Stimulated activated CD4-positive, alpha-beta T cell treated with anti-CD3 and anti-CD28 coated beads, Interleukin-12 subunit alpha, Interleukin-12 subunit beta, amount 100 ng/mL, for 24 hours (primary cell): ENCODE measurements at places on chromosomes 2 and 18.

DNA sequence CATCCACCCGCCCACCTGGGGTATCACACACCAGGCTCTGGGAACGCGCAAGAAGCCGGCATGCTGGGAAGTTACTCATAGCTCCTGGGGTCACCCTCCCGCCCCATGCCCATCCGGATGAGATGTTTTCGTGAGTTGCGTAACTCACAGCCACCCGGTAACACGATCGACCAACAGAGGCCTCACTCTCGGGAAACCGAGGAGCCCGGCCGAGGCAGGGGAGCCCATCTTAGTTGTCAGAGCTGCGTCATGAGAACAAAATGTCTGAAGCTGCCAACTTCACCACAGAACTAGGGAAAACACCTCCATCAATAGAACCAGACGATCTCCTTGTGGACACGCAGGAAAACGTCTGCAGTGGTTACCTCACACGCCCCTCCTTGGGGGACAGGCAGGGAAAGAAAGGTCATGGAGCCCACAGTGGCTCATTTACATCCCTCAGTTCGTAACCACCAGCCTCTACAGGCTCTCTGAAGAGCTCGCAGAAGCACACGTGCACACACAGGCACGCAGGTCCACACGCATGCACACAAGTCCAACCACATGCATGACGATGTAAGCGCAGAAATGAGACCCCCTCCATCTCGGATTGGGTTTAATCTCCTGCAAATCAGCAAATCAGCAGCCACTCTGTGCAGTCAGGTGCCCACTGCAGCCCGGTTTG is 26.2 kb downstream of the ADI1 start:
- no peak for DNase-seq

GRCh38 chr2:117523267-117523666 is 291.2 kb upstream of the DDX18 start:
- DNase-seq = no peak

DNA sequence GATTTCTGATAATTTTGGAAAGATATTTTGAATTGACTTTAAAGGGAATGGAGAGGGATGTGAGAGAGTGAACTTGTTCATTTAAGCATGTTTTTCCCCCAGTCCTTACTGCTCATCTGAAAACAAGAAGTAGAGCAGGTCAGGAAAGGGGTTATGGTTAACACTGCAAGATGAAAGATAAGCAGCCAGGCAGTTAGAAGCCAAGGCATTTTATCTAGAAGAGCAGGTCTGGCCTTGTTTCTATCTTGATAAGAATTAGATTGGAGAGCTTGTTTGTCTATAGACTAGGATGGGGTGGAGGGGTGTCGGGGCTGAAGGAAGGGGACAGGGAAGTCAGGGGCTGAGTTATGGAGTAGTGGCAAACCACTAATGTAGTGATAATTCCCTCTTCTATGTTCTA is 171.6 kb downstream of the IKZF2 start:
- no peak for DNase-seq

GRCh38 chr18:59665057-59666006 is 31.9 kb downstream of the CCBE1 start:
- DNase-seq = no peak

- no peak for DNase-seq
These were observed 2.9 kb downstream of the NEDD4L start for GRCh38 chr18:58046794-58047555.

DNA sequence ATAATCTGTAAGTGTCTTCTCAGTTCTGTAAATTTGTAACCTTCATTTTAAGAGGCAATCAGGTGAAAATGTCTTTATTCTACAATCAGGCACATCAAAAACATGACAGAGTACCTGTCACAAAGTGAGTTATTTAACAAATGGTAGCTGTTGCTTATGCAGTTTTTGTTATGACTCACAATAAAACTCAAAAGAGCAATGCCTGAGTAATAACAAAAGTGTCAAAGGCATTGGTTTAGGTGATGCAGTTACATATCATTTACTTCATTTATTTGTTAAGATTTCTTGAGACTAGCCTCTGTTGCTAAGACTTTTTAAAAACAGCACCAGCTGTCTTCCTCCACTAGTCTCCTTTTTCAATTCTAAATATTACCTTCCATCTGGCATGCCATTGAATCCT is 177.8 kb downstream of the KIAA1328 start:
- no peak for DNase-seq

- no peak for DNase-seq
These were observed 1.4 kb downstream of the GFPT1 start for GRCh38 chr2:69385443-69386151.

- no peak for DNase-seq
These were observed 26.2 kb downstream of the MMADHC start for GRCh38 chr2:149561309-149561926.

- no peak for DNase-seq
These were observed 34.2 kb downstream of the VWA3B start for GRCh38 chr2:98121149-98121548.

DNA sequence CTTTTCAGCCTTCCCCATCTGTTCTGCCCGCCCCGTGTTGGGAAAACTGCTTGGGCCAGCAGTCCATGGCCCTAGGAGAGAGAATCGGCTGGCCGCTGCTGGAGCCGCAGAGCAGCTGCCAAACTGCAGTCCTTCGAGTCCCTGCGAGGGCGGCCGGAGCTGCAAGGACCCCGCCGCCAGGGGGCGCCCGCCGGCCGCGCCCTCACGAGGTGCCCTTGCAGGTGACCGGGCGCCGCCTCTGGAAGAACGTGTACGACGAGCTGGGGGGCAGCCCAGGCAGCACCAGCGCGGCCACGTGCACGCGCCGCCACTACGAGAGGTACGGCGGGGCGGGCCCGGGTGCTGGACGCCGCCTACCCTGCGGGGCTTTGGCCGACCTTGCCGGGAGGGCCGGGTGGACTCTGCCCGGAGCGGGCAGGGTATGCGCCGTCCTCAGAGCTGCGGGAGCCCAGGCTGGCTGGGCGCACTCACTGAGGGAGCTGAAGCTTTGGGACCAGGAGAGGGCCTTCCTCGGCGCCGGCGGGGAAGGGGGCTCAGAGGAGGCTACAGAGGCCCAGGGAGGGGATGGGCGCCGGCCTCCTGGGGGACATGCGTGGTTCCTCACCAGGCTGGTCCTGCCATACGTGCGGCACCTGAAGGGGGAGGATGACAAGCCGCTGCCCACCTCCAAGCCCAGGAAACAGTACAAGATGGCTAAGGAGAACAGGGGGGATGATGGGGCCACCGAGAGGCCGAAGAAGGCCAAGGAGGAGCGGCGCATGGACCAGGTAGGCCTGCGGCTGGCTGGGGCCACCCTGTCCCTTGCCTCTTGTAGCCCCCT is 13.6 kb downstream of the ARID5A start:
- DNase-seq = no peak

DNA sequence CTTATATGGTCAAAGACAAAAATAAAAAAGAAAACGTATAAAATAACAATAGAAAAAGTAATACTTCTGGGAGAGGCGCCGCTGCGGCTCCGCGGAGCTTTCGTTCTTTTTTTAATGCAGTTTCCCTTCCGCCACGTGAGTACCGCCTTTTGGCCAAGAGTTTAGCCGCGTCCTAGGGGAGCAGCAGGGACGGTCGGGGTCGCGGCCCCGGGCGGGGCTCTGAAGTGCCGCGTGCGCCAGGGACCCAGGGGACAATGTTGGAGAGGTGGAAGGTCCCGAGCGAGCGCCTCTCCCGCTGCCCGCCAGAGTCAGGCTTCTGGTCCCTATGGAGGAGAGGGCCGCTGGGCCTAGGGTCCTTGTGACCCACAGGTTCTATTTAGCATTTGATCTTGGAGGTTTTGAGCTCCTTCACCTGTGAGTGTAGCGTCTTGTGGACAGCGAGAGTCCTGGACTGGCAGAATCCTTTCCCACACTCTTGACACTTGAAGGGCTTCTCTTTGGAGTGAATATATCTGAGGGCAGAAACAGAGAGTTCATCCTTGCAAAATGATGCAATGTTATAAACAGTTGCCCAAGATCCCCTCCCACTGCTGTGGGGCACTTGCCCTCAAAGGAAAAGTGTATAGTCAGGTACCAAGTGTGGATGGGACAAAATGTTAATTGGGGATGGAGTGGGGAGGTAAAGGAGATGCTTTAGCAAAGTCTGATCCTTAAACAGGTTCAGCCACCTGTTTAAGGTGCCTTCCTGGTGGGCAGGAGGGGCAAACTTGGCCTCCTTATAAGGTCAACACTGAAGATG is 6.3 kb downstream of the OSR1 start:
- no peak for DNase-seq

- DNase-seq = no peak
These were observed 83.1 kb downstream of the CCDC85A start for GRCh38 chr2:56266761-56267414.

- no peak for DNase-seq
These were observed 4.4 kb downstream of the TEX44 start for GRCh38 chr2:231597014-231597611.

DNA sequence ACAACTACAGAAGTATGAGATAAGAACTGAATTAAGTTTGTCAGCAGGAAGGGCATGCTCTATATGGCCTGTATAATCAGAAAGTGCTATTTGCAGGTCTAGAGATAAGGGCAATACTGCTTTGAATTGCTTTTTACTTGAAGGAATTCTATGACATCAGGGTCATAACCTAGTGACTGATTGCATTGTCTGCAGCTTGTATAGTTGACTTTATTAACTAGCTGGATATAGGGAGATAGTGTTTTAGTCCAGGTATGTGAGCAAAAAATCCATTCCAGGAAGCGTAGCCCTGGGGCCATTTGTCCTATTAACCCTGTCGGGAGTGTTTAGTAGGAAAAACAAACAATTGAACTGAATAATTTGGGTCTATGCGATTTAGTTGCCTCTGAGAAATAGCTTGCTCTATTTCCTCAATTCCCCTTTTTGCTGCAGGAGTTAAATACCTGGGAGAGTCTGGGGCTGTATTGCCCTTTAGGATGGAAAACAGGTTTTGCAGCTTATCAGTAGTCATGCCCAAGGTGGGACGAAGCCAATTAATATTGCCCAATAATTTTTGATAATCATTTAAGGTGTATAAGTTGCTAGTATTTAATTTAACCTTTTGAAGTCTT is 30.0 kb downstream of the HTR2B start:
- no peak for DNase-seq

- DNase-seq = no peak
These were observed 33.7 kb upstream of the BZW1 start for GRCh38 chr2:200778038-200778437.

DNA sequence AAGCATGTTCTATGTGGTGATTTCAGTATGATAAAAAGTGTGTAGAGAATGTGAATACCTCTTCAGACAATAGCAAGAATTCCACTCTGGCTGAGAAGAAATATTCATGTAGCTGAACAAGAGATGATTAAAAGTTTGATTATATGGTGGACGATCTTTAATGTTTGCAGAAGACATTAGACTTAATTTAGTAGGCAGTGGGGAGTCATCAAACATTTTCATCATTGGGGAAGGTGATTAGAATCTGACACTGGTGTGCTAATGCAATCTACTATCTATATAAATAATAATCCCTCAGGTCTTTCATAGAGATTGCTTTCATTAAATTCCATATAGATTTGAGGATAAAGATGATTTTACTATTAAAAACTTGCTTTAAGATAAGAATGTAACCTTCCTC is 761.0 kb downstream of the SOCS6 start:
- no peak for DNase-seq

- DNase-seq = peak; percentile 22
These were observed 91.7 kb downstream of the KLF7 start for GRCh38 chr2:207073801-207074678.

DNA sequence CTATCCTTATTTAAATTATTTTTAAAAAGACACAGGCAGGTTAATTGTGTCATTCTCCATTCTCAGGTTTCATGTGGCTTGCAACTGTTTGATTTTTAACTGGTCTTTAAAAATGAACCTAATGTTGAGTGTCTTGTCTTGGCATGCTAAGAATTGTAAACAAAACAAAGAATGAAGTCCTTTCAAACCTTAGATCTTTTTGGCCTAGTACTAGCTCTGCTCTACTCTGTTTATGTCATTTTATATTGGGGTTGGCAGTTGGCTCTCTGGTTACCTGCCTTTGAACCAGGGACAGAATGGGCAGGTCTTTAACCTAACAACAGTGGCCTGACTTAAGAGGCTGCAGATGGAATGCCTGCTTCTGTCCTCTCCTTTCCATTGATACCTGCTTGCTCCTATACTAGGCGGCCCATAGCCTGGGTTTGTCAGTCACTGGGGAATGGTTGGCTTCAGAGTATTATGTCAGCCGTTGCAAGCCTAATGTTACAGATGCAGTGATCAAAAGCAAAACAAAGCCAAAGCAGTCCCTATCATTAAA is 85.5 kb downstream of the MTA3 start:
- no peak for DNase-seq

DNA sequence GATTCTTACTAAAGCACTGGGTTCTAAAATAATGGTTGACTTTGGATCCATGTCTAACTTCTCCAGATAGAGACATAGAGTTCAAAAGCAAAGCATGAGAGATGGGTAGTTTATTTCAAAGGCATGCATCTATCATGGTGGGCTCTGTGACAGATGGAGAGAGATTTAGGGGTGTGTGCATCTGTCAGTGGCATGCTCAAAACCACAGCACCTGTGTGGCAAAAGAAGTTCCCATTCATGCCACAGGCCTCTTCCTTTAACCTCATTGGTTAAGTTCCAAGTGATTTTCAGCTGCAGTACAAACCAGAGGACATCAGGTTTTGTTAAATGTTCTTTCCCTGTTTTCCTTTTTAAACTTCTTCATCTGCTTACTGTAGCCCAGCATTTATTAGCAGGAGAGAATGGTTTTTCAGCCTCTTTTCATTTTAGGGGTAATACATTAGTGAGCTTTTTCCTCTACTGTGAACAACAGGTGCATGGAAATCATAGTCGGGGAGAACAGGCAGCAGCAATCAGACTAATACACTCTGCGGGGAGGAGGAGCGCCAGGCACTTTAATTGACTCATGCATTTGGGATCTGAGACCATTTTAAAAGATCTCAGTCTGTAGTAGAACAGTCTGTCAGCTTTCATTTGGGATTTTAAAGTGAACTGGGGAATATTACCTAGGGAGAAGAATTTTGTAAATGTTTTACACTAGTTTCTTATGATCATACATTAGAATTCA is 52.4 kb upstream of the UPP2 start:
- no peak for DNase-seq

DNA sequence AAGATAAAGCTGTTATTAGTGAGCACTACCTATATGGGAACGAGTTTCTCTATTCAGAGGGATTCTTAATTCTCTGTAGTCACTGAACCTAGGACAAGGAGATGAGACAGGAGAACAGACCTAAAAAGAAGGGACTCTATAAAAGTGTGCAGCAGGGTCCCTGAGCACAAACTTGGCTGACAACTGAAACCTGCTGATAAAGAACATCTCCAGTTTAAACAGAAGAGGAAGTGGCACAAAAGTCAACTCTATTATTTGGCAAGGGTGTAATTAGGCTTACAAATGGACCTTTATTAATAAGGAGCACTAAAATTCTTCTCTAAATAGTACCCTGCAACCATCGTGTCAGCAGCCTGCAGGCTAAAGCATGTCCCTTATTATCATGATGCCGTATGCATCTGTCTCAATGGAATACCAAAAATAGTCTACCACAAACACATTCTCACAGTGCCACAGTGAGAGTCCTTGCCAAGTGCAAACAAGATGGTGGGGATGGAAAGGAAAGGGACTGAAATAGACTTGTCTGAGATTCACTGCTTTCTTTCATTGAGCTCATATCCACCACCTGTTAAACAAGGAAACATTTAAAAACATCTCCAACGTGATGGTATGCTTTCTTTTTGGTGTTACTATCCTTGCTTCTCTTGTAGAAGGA is 260.2 kb downstream of the INSIG2 start:
- no peak for DNase-seq
